ENCODE measurements at places on chromosomes 7 and 10. TPM values are rescaled to one million over a fixed set of nuclear protein-coding genes. Genes with fewer than 3 reads are reported as not detected.
A peak's percentile ranks its signal among the peaks of the same experiment; 100 is the strongest.

GRCh38 chr7:79452495-79453265 lies 787 bp downstream of the MAGI2 start:
- no peak for DNase-seq

DNA sequence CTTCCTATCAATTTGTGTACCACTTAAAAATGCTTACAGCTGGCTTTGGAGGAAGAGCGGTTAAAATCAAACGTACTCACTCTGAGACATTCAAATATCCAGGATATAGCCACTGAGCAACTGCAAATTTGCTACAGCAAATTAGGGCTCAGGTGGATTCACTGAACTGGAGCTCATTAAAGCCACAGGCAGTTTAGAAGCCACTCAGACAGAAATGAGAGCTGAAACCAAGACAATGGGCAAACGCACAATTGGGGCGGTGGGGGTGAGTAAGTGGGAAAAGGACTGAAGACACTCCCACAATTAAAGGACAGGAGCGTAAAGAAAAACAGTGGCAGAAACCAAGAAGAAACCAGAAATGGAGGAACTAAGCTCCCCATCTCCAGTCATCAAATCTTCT lies 20.5 kb downstream of the MPP7 start:
- no peak for DNase-seq

The EXOSC1 gene
- 20.8 TPM for total RNA-seq

GRCh38 chr10:48776528-48776927 lies 91.9 kb downstream of the WDFY4 start:
- DNase-seq = no peak

GRCh38 chr7:133253519-133253875 lies 619 bp downstream of the EXOC4 start:
- DNase-seq = peak; percentile 33

GRCh38 chr10:48302515-48303476 lies 3.7 kb upstream of the MAPK8 start:
- no peak for DNase-seq

DNA sequence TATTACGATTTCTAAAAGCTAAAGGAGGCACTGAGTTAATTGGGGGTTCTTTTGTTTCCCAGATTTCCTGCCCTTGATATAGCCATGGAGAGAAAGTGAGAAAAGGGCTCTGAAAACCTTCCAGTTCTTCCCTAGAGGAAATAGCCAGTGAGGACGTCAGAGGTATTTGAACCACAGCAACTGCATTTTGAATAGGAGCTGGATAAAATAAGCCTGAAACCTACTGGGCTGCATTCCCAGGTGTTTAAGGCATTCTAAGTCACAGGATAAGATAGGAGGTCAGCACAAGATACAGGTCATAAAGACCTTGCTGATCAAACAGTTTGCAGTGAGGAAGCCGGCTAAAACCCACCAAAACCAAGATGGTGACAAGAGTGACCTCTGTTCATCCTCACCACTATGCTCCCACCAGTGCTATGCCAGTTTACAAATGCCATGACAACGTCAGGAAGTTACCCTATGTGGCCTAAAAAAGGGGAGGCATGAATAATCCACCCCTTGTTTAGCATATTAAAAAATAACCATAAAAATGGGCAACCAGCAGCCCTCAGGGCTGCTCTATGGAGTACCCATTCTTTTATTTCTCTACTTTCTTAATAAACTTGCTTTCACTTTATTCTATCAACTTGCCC lies 85.1 kb upstream of the FRMD4A start:
- no peak for DNase-seq

GRCh38 chr7:101239951-101240220 lies 2.3 kb upstream of the CLDN15 start:
- no peak for DNase-seq

The SEMA3A gene
- 2.6 TPM for total RNA-seq

The PROSER2 gene
- total RNA-seq = 58.3 TPM

- DNase-seq = no peak
Observed at GRCh38 chr10:124691421-124692099, 52.6 kb downstream of the FAM53B start.

The NPC1L1 gene
- not detected for total RNA-seq

GRCh38 chr10:107933076-107933475 lies 768.6 kb upstream of the SORCS1 start:
- no peak for DNase-seq

The ADAM22 gene
- 3.6 TPM for total RNA-seq

DNA sequence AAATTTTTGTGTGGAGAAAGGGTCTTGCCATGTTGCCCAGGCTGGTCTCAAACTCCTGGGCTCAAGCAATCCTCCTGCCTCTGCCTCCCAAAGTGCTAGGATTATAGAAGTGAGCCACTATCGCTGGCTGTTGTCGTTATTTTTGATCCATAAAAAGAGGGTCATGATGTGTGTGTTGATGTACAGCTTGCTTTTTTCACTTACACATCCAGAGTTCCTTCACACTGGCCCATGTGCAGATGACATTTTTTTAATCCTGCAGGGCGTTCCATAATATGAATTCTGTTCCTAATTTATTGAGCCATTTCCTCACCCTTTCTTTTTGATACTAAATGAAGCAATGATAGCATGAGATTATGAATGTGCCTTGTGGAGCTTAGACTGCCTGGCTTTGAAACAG lies 40.8 kb downstream of the GRK5 start:
- no peak for DNase-seq

DNA sequence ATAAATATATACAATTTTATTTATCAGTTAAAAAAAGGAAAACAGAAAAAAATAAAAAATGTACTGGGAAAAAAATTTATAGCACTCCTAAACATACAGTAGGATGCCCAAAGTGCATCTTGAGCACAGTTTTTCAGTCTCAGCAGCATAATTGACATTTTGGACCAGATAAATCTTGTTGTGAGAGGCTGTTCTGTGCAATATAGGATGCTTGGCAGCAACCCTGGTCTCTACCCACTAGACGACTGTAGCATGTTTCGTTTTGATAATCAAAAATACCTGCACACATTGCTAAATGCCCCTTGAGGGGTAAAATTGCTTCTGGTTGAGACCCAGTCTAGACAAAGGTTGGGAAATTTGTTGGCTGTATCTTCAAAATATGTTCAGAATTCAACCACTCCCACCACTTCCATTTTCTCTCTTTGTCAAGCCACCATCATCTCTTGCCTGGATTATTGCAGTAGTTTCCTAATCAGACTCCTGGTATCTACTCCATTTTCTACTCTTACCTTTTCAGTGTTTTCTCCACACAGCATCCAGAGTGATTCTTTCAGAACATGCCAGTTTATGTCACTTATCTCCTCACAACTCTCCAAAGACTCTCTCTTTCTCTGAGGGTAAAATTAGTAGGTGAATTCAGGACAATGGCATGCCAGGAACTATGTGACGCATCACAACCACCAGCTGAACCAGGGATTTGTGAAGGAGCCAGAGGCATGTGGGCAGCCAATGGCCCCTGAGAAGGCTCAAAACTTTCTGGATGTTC lies 91.4 kb downstream of the GPR85 start:
- DNase-seq = no peak

- DNase-seq = no peak
Observed at GRCh38 chr7:31853380-31853779, 166.4 kb downstream of the PPP1R17 start.

- no peak for DNase-seq
Observed at GRCh38 chr10:7544203-7544602, 122.6 kb downstream of the ITIH5 start.

The MCM10 gene
- not detected for total RNA-seq

DNA sequence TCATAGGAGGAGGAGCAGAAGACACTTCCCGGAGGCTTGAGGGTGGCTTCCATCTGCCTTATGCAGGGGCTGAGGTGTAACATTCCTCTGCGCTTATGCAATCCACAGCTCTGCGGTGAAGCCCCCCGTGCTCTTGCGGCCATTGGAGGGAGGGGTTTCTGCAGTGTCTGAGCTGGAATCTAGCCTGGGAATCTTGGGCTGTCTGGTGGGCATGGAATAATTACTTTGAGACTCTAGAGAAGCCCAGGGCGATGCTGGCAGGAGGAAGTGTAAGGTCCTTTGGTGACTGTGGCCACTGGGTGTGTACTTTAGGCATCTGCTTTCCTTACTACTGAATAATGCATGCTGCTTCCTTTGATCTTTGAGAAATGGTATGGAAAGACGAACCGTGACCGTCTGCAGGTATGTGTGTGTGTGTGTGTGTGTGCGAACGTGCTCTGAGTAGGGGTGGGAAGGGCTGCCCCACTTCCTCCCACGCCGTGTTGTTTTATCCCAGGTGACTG lies 181.0 kb downstream of the PRPF18 start:
- no peak for DNase-seq

DNA sequence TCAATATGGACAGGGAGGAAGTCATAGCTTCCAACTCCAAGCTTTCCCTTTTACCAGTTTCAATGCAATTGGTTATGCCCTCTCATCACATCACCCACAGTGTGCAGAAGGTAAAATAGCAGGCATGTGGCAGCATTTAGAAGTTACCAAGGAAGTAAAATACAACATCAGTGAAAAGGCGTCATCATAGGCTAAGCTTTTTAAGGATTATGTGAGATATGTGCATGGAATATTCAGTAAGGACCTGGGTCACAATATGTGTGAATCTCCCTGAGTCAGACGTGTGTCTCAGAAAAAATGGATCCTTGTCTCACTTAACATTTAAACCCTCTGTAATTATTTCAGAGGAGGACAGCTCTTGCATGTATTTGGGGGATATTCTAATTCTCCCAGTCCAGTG lies 522.8 kb upstream of the POM121L12 start:
- no peak for DNase-seq

DNA sequence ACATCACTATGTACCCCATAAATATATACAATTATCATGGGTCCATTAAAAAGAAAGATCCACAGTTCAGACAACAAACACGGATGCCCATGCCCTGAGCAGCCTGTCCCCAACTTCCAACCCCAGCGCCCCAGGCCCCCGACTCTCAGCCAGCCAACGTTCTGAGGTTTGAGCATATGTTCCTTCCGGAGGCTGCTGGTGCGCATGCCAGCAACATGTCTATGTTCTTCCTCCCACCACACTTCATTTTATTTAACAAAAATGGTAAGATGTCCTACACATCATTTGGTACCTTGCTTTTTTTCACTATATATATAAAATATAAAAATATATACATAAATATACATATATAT lies 250.9 kb downstream of the MAD1L1 start:
- no peak for DNase-seq

The CFAP46 gene
- total RNA-seq = 0.33 TPM

GRCh38 chr10:128981881-128982615 lies 485.0 kb upstream of the MGMT start:
- DNase-seq = no peak

The DUSP5 gene
- 9.2 TPM for total RNA-seq

The FFAR4 gene
- 2.3 TPM for total RNA-seq

DNA sequence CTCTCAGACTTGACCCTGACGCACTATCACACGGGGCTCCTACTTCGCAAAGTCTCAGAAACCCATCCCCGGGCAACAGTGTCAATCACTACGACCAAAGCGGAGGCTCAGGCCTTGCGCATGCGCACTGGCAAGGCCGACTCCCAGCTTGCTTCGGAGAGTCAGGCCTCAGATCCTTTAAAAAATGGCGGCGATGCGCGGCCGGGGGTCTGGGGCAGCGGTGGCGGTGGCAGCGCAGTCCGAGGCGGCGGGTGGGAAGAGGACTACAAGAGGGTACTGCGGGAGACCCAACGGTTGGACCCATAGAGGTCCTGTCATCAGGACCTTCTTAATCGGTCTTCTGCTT lies 196.9 kb downstream of the ZNF716 start:
- DNase-seq = no peak

GRCh38 chr10:86871563-86872183 lies 85.7 kb downstream of the MMRN2 start:
- no peak for DNase-seq

GRCh38 chr7:129652914-129653313 lies 41.4 kb downstream of the NRF1 start:
- no peak for DNase-seq

The GIMAP5 gene
- 5.3 TPM for total RNA-seq

The ALDH18A1 gene
- total RNA-seq = 46.4 TPM

DNA sequence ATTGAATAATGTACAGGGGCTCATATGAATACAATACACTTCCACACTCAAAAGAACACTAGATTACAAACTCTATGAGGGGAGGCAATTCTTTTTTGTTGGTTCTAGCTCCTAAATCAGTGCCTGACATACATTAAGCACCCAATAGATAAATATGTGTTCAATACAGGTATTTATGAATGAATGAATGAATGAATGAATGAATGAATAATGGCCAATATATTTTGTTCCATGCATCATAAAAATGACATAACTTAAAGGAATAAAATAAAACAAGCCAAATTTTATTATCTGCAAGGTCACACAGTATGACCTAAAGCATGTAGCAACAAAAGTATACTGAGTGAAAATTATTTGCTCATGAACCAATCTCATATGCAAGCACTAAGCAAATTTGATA lies 168.9 kb downstream of the CACNA2D1 start:
- DNase-seq = no peak

- peak; percentile 25 for DNase-seq
Observed at GRCh38 chr10:132319853-132320653, 11.9 kb upstream of the LRRC27 start.

The PLEKHS1 gene
- total RNA-seq = 7.6 TPM

- DNase-seq = no peak
Observed at GRCh38 chr7:78225534-78225933, 427.0 kb downstream of the PHTF2 start.

GRCh38 chr10:71735709-71736569 lies 16.4 kb upstream of the C10orf105 start:
- peak; percentile 50 for DNase-seq

The TAS2R4 gene
- 3.4 TPM for total RNA-seq

GRCh38 chr10:8053446-8054243 lies 843 bp upstream of the GATA3 start:
- DNase-seq = peak; percentile 70

- no peak for DNase-seq
Observed at GRCh38 chr10:119776536-119776935, 50.7 kb downstream of the INPP5F start.

DNA sequence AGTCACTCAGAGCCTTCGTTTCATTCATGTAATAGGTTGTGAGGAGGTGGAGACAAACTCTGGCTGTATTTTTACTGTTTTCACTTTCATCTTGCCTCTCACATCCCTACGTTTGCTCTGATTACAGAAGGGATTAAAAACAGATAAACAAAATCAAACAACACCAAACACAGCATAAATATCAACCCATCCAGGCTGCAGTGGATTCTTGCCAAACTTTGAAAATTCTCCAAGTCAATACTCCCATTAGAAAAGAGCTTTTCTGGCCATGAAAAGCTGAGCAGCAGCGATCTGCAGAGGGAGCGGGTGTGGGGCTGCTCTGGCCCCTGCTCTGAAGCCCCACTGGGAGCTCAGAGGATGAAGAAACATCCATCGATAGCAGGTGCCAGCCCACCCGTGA lies 283.2 kb downstream of the WDR37 start:
- no peak for DNase-seq

DNA sequence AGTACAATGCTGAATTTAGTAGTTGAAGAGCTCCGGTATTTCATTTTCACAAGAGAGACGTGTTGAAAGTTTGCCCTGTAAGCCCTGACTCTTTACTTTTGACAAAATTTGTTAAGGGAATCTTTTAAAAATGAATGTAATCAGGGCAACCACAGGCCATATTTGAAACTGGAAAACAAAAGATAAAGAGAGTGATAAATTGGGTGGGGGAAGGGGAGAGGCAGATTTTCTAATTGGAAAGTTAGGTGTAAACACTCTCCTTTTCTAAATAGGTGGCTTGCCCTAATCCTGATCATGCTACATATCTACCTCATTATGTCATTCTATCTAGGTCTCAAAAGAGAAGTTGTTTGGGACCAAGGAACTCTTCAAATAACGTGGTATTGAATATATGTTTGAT lies 90.7 kb downstream of the CABCOCO1 start:
- DNase-seq = no peak

All from body of pancreas (tissue), 4 donors.